ENCODE measurements at places on chromosomes 1 and 21.

DNA sequence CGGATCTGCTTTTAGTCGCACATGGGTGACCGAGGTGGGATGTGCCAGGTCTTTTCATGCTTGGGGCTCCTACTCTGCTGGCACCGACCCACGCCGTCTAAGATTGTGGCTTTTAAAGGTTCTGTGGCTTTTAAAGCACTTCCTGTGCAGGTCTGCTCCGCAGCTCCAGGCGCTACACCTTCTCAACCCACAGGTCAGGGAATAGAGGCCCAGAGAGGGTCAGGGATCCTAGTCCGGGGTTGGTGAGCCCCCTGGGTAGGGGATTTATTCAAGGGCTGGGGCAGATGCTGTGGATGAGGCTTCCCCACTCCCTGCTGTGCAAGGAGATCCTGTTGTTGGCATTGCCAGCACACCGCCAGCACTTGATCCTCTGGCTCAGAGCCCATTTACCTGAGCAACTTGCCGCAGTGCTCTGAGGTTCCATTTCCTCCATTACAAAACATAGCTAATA is 212.8 kb upstream of the RAB4A start:
- DNase-seq = peak; percentile 9

DNA sequence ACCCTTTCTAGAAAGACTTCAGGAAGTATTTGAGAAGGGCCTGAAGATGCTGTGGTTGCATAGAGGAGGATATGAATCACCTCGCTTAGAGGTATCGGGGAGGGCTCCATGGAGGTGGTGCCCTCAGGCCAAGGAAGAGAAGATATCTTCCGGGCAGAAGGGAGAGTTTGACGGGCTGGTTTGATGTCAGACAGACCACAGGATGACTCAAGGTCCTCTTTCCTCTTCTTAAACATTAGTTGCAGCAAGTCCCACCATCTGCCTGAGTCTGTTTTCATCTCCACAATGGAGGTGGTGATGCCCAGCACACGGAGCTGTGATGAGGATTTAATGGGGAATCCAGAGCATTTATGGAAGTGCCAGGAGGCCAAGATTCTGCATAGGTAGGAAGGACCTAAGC is 25.1 kb upstream of the RUNX3 start:
- DNase-seq = peak; percentile 51

DNA sequence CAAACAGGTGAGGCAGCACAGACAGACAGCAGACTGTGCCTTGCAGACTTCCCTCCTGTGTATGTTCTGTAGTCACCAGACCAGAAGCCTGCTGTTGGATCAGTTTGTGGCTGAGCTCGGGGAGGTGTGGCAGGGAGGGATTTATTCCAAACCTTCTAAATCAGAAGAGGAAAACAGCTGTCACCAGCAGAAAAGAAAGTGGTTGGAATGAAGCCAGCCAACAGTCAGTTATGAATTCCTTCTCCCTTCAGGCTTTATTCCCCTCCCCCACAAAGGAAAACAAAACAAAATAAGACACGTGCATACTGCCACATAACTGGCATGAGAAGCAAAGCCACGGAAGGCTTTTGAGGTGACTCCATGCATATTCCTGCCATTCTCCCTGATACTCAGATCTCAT is 19.0 kb upstream of the PIGV start:
- DNase-seq = no peak

- DNase-seq = no peak
Measured at GRCh38 chr1:212141404-212141803, 105.9 kb downstream of the DTL start.

- DNase-seq = no peak
Measured at GRCh38 chr1:222045786-222046185, 303.9 kb upstream of the DUSP10 start.

GRCh38 chr1:147209825-147210821 is 15.0 kb downstream of the FMO5 start:
- DNase-seq = no peak
